ENCODE measurements at places on chromosomes 12 and 14.

DNA sequence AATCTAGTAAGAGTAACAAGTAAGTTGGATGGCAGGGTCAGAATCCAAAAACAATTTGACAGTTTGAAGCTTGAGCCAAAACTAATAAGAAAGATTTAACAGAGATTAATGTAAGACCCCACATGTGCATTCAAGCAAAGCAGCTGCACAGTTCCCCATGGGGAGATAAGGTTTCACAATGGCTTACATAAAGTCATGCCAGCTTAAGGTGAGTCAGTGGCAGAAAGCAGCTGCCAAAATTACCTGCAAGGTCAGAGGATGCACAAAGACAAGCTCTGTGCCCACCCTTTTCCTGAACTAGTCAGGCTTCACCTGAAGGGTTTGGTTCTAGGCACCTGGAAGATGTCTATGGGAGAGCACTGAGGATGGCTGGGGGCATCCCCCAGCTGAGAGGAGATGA is 36.6 kb upstream of the KRT77 start:
- DNase-seq: no peak

- DNase-seq: peak; percentile 25
These were observed 29.6 kb downstream of the CCDC92 start for GRCh38 chr12:123942911-123943648.

- DNase-seq: no peak
These were observed 15.5 kb upstream of the CCER1 start for GRCh38 chr12:90970471-90970870.

DNA sequence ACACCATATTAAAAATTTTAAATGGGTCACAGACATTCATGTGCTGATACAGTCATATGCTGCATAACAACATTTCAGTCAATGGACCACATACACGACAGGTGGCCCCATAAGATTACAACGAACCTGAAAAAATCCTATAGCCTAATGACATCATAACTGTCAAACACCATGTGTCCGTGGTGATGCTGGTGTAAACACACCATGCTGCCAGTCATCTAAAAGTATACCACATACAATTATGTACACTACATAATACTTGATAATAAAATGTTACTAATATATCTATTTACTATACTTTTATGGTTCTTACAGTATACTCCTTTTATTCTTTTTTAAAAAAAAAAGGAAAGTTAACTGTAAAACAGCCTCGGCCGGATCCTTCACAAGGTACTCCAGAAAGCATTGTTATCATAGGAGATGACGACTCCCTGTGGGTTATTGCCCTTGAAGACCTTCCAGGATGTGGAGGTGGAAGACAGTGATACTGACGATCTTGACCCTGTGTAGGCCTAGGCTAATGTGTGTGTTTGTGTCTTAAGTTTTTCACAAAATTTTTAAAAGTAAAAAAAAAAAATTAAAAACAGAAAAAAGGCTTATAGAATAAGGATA is 5.0 kb upstream of the TDG start:
- peak; percentile 43 for DNase-seq

DNA sequence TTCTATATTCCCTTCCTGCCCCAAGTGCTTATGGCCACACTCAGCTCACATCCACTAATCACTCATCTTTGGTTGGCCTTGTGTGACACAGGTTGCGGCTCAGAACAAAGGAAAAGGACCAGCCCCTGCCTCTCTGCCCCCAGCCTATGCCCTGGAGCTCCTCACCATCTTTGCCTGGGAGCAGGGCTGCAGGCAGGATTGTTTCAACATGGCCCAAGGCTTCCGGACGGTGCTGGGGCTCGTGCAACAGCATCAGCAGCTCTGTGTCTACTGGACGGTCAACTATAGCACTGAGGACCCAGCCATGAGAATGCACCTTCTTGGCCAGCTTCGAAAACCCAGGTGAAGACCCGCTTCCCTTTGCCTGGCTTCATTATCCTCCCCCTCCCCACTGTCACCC is 15.8 kb upstream of the OAS2 start:
- DNase-seq: no peak

DNA sequence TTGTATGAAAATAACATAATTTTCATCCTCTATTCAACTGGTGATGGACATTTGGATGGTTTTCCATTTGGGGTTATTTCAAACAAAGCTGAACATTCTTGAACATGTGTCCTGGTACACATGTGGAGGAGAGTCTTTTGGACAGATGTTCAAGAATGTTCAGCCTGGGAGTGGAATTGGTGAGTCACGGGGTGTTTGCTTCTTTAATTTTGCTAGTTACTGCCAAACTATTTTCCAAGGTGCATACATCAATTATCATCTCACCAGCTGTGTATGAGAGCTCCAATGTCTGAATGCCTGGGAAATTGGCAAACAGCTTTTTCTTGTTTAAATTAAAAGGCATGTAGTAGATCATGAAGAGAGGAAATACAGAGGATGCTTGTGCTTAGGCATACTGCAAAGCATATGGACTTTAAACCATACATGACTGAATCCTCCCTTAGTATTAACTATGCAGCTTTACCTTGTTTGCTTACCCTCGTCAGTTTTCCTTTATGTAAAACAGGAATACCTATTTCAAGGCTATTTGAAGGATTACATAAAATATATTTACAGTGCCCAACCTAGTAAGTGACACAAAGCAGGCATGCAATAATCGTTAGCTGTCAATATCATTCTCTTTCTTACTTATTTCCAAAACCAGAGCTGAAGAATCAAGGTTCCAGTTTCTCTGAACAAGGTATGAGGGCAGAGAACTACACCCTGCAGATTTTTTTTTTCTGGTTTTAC is 152.1 kb downstream of the ITPR2 start:
- no peak for DNase-seq

DNA sequence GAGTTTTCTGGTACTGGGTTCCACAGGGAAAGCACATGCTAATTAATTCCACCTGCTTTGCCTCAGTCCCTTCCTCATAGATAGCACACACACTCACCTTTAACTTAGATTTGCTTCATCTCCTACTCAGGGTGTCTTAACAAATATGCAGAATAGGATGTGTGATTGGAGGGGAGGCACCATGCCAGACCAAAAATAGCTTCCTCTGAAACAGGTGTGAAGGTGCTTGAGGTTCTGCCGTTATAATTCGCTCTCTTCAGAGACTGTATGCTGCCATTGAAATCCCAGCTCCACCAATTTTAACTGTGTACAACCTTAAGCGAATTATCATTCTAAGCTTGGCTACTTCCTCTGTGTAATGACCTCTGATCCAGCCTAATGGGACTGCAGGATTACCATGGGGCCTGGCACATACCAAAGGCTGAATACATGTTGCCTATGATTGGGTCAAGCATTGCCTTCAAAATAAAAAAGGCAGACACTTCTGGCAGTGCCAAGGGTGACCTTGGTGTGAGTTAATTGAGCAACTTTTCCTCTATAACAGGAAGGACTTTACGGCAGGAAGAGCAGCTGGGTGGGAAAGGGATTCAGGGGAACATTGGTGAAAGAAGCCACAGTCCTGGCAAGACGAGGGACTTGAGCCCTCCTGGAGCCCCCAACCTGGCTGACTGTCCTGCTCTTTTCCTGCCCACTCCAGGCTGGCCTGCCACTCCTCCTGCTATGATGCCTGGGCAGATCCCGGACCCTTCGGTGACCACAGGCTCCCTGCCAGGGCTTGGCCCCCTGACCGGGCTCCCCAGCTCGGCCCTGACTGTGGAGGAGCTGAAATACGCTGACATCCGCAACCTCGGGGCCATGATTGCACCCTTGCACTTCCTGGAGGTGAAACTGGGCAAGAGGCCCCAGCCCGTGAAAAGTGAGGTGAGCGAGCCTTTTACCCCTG is 9.7 kb downstream of the JDP2 start:
- DNase-seq: no peak

DNA sequence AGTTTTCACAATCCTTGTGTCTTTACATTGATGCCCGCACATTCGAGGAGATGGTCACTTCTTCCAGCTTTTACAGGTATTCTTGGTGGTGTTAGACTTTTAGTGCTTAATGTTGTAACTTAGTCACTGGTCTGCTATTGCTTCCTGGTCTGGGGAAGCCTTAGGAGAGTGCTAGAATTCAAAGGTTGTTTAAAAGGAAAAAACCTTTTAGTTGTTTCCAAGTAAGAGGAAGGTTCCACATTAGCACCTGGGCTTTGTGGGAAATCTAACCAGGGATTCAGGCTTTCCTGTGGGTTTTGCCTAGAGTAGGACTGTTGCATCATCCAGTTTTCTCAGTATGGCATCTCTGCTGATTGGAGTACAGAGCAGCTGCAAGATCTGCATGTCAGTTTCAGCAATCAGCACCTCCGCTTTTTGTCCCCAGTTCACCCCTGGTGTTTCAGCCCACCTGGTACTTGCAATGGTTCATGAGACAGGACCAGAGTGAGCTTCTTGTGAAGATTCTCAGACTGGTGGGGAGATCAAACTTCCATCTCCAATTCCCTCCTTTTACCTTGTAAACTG is 44.0 kb upstream of the PLBD1 start:
- DNase-seq: no peak

DNA sequence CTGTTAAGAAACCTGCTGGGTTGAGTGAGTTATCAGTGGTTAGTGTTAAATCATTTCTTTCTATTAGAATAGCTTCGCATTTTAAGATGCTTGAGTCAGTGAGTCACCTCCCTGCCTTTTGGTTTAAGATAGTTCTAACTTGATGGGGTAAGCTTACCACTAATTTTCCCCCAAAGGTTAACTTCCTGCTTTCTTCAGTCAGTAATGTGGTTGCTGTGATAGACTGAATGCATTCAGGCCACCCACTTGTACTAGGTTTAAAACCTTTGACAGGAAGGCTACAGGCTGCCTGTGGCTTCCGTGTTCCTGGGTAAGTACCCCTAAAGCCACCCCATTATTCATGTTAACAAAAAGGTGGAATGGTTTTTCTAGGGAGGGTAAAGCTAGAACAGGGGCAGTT is 25.3 kb downstream of the CLEC2A start:
- DNase-seq: no peak

- no peak for DNase-seq
These were observed 85.7 kb upstream of the E2F7 start for GRCh38 chr12:77151030-77151429.

GRCh38 chr14:103206836-103207387 is 83.7 kb downstream of the TNFAIP2 start:
- no peak for DNase-seq

DNA sequence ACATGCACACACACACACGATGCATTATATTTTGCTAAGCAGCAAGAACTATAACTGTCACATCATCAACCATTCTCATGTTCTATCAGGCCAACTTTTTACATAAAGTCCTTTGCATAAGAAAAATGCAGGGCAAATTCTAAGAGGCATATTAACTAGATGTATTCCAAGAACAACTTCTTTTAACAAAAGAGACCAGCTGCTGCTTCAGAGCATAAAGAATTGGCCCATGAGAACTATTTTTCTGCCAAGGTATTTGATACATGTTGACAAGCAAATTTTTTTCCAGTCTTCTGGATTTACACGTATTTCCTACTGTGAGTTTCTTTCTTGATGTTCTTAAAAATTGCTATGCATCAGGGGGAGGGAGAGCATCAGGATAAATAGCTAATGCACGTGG is 27.2 kb downstream of the GLT8D2 start:
- no peak for DNase-seq

DNA sequence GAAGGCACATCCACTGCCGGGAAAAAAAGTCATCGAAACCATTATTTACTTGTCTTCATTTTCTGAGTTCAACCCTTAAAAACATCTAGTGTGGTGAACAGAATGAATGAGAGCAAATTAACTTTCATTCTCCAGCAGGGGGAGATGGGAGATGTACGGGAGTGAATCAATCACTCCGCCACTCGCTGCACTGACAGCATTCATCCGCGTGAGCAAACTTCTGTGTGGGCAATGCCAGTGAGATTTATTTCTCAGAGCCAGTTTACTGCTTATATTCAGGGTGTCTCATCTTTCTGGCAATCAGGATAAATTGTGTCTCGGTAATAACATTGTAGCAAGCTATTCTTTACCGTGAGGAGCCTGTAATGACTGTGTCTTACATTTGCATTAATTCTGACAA is 463.6 kb upstream of the MIS18BP1 start:
- DNase-seq: no peak

DNA sequence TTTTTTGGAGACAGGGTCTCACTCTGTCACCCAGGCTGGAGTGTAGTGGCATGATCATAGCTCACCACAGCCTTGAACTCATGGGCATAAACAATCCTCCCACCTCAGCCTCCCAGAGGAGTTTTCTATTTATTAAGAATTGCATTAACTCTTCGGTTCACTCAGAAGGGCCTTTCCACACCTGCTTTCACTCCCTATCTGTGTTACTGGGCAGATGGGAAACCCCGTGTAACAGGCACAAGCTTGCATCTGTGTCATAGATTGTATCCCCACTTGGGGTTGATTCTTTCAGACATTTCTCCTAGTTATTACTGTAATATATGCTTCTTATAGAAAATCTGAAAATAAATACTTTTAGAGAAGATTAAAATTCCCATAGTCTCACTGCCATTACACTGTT is 38.7 kb downstream of the STX2 start:
- no peak for DNase-seq

- no peak for DNase-seq
These were observed 31.7 kb upstream of the INF2 start for GRCh38 chr14:104657563-104658324.

DNA sequence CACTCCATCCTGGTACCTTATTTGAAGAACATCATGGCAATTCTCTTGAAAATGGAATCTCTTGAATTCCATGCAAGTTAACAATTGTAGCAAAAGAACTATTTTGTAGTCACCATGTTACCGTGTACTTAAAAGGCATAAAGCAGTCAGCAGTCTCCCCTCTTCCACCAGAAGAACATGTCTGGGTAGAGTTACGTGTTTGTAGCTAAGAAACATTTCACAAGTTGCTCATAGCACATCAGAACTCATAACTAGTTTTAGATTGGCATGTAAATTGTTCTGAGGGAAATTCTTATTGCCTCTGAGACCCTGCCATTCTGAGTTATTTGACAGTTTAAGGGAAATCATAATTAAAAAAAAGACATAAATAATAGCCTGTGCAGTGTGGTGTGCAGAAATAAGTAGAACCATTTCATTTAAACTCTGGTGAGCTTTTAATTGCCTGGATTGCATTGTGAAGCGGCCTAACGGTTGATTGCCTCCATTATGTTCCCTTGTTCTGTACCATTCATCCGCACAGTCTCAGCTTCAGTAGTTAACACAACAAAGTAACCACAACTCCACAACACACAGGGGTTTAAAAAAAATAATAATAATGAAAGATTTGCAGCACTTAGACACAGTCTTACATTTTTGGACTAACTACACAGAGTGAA is 2.6 kb downstream of the LMO3 start:
- DNase-seq: no peak

DNA sequence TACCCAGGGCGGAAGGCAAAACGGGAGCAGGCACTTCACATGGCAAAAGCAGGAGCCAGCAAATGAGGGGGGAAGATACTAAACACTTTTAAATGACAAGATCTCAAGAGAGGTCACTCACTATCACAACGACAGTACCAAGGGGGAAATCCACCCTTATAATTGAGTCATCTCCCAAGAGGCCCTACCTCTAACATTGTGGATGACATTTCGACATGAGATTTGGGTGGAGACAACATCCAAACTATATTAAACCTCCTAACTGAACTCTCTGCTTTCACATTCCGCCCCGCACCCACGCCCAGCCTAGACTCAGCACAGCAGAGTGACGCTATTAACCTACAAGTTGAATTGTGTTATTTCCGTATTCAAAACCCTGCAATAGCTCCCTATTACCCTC is 76.7 kb upstream of the SCAF11 start:
- DNase-seq: no peak

GRCh38 chr12:65694130-65694529 is 130.2 kb upstream of the HMGA2 start:
- DNase-seq: no peak

GRCh38 chr14:78605897-78606500 is 435.8 kb downstream of the NRXN3 start:
- no peak for DNase-seq

- DNase-seq: no peak
These were observed 82.5 kb downstream of the MAP3K9 start for GRCh38 chr14:70726651-70727375.

Measured in erythroblast (primary cell).